Fibroblast of skin of left quadriceps (primary cell): ENCODE measurements at places on chromosomes 3 and 15.

- no peak for DNase-seq
Measured at GRCh38 chr15:65769482-65769881, 22.6 kb downstream of the DENND4A start.

- DNase-seq: no peak
Measured at GRCh38 chr15:38401701-38402100, 52.2 kb upstream of the FAM98B start.

DNA sequence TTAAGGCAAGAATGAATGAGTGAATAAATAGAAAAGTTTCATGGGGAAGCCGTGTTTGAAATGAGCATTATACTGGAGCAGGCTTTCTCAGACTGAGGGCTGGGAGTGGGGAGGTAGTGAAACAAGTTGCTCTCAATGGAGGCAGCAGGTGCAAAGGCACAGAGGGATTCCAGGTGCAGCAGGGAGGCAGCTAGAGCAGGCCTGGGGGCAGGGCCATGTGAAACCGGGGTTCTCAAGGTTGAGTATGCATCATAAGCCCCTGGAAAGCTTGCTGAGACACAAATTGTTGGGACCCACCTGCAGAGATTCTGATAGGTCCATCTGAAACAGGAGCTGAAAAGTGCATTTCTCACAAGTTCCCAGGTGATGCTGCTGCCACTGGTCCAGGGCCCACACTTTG lies 45.3 kb downstream of the BFSP2 start:
- DNase-seq: no peak

- DNase-seq: no peak
Measured at GRCh38 chr3:99839613-99840012, 22.0 kb downstream of the CMSS1 start.

- no peak for DNase-seq
Measured at GRCh38 chr3:182795389-182795782, 2.1 kb downstream of the ATP11B start.

- DNase-seq: no peak
Measured at GRCh38 chr3:194268654-194269512, 82.2 kb downstream of the CPN2 start.

DNA sequence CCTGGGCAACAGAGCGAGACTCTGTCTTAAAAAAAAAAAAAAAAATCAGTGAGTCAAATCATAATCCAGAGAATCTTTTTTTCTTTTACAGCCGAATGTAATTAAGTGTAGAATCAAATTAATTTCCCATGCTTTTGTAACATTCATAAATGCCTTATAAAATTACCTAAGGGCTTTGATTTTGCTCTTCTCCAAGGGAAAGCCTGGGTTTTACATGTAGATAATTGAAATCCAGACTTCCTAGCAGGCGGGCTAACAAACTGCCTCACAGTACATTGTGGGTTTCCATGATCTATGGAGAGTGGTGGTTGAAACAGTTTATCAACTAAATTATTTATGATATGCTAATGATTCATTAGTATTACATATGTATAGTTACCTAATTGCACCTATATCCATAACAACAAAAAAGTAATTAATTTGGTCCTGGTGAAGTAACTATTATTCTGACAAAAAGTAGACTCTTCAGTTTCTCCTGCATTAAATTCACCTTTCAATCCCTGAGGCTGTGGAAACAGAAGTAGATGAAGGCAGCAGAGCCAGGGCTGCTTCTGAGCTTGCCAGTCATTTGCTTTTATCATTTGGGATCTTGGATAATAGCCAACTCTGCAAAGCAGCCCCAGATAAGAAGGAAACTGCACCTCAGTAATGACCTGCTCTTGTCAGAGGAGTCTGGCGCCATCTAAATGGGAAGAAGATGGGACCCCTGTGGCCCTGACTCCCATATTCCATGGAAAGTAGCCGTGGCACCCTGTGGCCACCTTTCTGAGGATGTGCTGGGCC lies 9.5 kb downstream of the CCR9 start:
- no peak for DNase-seq

DNA sequence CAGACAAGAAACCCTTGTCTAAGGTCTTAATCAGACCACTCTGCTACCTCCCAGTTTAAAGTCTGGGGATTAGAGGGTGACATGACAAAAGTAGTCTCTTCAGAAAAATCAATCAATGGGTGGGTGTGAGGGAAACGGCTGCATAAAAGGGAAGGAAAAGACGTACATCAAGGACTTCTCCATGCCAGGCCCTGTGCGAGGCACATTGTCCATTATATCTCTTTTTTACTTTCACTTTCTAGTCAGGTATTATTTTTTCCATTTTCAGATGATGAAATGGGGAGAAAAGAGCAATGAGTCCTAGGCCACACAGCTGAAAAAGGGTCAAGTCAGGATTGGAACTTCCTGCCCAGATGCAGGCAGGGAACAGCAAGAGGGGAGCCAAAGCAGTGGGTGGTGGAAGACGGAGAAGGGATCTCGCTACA lies 4.6 kb upstream of the CX3CR1 start:
- DNase-seq: no peak

DNA sequence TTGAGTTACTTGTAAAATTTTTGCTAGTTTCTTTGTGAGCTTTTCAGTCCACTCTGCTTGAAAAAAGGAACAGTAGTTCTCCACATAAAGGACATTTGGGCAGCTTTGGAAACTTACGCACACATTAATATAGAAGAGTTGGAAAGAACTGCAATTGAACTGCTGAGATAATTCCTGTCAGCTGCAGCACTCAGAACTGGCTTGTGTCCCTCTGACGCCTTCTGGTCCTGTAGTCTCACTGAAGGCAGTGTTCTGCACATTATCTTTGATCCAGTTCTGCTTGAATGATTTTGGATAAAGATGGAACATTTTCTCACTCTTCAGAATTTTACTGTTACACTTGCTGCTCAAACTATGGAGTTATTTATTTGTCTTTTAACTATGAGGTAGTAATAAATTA lies 901.9 kb downstream of the OTOL1 start:
- DNase-seq: no peak

DNA sequence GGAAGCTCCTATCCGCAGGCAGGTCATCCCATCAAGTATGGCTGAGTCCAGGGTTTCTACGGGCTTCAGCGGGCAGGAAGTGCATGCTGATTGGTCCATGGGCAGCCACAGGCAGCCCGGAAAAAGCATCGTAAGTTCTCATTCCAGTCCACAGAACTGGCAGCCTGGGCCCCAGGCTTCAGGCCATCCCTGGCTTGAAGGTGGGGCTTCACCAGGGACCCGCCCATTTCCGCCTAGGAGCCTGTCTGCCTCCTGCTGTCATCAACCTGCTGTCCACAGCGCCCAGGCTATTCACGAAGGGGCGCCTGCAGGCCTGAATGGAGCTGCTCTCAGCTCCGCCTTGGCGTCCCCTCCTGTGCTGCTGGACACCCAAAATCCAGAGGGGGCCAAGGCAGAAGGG lies 13.9 kb downstream of the PCYT1A start:
- DNase-seq: no peak

DNA sequence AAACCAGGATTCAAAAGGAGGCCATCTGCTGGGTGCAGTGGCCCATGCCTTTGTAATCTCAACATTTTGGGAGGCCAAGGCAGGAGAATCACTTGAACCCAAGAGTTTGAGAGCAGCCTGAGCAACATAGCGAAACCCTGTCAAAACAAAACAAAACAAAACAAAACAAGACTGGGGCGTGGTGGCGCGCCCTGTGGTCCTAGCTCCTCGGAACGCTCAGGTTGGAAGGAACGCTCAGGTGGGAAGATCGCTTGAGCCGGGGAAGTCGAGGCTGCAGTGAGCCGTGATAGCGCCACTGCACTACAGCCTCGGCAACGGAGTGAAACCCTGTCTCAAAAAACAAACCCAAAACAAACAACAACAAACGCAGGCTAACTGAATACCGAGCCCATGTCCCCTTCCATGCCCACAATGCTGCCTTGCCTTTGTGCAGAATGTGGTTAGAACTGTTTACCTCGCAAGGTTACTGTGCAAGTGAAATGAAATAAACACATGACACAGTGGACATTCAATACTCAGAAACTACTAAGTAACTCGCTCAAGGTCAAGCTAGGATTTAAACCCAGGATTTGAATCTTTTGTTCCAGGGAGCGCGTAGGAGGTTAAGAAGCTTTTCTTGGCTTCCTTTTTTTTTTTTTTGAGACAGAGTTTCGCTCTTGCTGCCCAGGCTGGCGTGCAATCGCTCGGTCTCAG lies 766 bp upstream of the EMC4 start:
- DNase-seq: no peak
